ENCODE measurements at places on chromosomes 12 and 14.

GRCh38 chr14:80378084-80378690, 166.9 kb upstream of the DIO2 start:
- no peak for DNase-seq

GRCh38 chr14:94707494-94707893, 62.4 kb downstream of the GSC start:
- DNase-seq, result no peak

DNA sequence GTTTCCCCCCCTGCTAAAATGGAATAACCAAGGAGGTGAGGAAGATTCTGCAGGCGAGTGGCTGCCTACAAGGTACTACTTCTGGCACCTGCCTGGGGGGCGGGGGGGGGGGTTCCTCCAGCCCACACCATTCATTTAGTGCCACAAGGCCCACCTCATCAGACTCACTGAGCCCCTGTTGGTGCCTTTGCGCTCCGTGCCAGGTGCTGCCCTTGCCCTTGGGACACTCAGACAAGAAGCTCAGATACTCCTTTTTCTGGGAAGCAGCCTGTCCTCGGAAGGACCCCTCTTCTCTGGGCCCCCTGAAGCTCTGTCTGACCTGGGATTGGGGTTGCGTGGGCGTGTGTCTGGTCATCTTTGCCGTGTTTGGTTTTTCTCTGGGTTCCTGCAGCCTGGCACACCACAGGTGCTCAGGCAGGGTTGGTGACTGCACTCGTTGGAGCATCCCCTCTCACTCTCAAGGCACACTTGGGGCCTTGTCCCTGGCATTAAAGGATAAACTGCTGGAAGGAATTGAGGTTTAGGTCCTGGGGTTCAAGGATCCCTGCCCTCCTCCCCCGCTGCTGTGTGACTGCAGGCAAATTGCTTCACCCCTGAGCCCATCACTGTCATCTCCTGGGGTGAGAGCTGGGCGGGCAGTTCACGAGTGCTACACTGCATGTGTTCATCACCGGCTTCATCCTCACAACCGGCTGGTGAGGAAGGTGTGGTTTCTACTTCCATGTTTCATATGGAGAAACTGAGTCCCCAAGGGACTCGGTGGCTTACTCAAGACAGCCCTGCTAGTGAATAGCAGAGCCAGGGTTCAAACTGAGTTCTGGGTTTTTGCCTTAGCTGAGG, 16.9 kb downstream of the FAM222A start:
- DNase-seq, result no peak

- no peak for DNase-seq
These were observed 597 bp downstream of the SOAT2 start for GRCh38 chr12:53103860-53104305.

GRCh38 chr12:57027011-57027804, 10.9 kb upstream of the TAC3 start:
- peak; percentile 25 for DNase-seq

DNA sequence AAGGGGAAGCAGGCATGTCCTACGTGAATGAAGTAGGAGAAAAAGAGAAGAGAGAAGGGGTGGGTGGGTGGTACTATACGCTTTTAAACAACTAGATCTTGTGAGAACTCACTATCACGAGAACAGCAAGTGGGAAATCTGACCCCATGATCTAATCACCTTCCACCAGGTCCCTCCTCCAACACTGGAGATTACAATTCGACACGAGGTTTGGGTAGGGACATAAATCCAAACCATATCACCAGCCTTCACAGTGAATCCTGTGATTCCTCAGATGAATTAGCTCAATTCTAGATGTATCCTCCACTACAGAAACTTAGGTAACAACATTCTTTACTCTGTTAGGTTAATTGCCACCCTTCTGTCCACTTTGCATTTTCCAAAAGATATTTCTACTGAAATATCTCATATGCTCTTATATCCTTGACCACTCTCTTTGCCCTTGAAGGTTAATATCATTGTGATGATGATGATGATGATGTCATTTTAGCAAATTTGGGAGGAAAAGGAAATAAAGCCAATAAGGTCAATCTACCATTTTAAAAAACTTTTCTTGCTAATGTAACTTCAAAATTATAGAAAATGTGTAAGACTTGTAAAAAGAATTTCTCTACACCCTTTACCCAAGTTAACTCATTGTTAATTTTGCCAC, 23.2 kb upstream of the CCNT1 start:
- no peak for DNase-seq

GRCh38 chr12:63068857-63069442, 82.1 kb downstream of the AVPR1A start:
- no peak for DNase-seq

DNA sequence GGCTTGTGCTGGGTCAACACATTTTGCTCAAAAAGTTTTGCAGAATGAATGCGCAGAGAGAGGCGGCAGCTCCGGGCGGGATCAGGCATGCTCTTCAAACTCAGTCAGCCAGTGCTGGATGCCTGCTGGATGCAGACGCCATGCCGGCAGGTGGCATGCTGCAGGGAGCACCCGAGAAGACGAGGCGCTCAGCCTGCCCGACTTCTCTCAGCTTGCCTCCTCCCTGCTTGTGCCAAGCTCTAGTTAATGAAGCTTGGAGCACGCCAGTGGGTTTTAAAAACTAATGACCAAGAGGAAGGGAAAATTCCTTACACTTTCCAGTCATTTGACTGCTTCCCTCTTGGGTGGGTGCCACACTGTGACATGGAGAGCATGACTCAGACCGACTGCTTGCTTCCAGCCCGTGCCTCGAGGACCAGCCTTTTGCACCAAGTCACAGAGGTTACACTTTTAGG, 39.8 kb downstream of the SLC24A4 start:
- DNase-seq, result no peak

DNA sequence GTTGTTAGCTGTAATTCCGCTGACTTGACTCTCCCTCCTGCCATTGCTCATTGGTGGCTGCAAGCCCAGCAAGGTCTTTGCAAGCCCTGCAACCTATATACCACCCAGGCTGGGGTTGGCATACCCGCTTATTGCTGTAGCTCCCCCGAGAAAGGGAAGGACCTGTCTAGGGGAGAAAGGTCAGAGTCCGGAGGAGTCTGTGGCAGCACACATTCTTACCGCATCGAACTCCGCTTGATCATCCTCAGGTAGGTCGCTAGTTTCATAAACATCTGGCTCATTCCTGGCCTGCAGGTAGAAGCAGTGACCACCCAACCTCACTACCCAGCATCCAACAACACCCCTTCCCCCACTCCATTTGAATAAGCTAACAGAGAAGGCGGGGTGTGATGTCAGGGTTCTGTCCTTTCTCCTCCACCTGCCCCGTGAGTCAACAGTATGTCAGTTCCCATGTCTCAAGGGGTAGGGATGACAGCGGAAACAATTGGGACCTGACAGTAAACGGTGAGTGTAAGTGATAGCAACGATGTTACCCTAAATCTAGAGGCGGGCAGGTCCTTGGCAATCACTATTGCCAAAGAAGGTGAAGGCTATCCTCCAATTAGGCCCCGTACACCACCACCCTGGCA, 1.1 kb downstream of the DCTN2 start:
- DNase-seq, result peak; percentile 40

DNA sequence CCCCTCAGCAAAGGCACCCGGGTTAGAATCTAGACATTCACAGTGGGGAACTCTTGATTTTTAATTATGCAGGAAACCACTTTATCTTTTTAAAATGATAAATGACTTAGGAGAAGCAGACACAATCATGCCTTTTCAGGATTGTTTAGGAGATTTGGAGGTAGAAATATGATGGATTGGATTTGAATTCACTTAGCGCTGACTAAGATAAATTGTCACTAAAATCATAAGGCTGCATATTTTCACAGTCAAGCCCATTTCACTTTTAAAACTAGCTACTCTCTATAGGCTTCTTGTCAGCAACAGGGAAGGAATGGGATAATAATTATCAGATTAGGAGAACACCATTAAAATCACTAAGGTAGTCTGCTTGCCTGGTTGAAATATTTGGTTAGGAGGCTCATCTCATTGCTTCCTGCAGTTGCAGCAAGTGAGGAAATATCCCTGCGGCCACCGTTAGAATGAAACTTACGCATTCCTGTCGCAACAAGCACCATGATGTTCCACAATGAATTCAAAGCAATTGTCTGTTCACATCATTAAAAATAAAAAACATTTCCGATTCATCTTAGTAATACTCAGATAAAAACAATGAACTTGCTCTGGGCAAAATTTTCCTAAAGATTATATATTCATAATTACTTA, 31.9 kb downstream of the DACT1 start:
- DNase-seq, result no peak

DNA sequence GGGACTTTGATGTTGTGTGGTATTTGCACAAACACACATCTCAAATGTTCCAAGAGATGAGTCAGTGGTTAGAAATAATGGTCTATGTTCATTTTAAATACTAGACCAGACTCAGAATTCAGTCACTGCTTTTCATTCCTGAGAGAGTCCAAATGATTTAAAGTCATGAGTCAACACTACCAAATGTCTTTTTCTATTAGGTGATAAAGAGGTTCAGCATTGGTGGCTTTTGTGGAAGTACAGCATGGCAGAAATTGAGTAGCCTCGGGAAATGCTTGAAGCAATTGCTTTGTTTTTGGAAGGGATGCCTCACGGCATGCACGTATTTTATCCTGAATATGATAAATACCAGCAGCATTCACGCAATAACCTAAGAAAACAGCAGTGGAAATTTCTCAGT, 115.7 kb downstream of the DIO2 start:
- DNase-seq, result no peak

DNA sequence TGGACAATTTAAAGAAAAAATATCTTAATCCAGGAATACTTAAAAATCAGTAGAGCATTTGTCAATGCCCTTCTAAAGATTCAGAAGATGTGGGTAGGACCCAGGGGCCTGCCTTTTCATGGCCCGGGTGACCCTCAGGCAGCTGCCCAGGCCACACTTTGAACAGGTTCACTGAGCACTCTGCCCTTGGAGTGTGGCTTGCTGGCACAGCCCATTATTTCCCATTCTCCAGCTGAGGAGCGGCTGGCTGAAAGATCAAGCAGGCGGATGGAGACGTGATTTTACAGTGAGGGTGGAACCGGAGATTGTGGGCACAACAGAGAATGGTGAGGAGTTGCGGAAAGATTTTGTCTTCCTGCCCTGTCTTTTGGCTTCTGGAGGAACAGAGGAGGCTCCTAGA, 7.1 kb upstream of the PRPH start:
- DNase-seq, result no peak

- DNase-seq, result no peak
These were observed 199.8 kb upstream of the NAV3 start for GRCh38 chr12:77630790-77631445.

DNA sequence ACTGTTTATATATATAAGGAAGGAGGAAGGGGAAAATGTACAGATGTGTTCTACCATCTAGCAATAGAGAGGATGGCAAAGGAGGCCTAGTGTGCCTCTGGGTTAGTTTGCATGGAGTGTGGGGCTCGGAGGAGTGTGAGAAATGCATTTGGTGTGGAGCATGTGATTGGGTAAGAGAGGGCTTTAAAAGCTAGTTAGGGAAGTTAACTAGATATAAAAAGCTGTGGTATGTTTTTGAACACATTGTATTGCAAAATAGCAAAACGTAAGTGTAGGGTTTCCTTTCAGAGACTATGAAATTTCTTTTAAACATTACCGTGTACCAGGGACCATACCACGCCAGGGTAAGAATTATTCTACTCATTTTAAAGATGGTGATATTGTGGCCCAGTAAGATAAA, 53.3 kb upstream of the STXBP6 start:
- DNase-seq, result no peak

- no peak for DNase-seq
These were observed 11.9 kb upstream of the CCND2 start for GRCh38 chr12:4261655-4262054.

DNA sequence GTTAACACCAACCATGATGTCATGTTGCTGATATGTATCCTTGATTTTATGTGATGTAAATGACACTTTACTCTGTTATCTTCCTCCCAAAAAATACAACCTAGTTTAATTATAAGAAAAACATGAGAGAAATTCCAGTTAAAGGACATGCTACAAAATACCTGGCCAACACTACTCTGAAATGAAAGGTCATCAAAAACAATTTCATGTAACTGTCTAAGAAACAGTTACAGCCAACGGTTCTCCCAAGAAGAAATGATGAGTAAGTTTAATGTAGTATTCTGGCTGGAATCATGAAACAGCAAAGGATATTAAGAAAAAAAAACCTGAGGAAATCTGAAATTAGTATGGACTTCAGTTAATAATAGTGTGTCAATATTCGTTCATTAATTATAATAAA, 653.3 kb upstream of the FOXG1 start:
- DNase-seq, result no peak

GRCh38 chr14:64870160-64870559, 9.5 kb downstream of the SPTB start:
- no peak for DNase-seq

- DNase-seq, result no peak
These were observed 61.0 kb downstream of the SUSD6 start for GRCh38 chr14:69672356-69672755.

DNA sequence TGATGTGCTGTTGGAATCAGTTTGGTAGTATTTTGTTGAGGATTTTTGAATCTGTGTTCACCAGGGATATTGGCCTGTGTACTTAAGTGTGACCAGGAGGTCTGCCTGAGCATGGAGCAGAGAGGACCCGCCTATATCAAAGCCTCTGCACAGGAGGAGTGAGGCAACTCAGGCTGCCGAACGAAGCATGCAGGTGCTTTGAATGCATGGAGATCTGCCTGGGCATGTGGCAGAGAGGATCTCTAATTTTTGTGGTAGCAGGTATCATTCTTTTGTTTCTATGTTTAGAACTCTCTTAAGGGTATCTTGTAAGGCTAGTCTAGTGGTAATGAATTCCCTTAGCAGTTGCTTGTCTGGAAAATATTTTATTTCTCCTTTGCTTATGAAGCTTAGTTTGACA, 26.9 kb downstream of the RAB3IP start:
- no peak for DNase-seq

- DNase-seq, result no peak
These were observed 2.9 kb downstream of the NOVA1 start for GRCh38 chr14:26594756-26595545.

DNA sequence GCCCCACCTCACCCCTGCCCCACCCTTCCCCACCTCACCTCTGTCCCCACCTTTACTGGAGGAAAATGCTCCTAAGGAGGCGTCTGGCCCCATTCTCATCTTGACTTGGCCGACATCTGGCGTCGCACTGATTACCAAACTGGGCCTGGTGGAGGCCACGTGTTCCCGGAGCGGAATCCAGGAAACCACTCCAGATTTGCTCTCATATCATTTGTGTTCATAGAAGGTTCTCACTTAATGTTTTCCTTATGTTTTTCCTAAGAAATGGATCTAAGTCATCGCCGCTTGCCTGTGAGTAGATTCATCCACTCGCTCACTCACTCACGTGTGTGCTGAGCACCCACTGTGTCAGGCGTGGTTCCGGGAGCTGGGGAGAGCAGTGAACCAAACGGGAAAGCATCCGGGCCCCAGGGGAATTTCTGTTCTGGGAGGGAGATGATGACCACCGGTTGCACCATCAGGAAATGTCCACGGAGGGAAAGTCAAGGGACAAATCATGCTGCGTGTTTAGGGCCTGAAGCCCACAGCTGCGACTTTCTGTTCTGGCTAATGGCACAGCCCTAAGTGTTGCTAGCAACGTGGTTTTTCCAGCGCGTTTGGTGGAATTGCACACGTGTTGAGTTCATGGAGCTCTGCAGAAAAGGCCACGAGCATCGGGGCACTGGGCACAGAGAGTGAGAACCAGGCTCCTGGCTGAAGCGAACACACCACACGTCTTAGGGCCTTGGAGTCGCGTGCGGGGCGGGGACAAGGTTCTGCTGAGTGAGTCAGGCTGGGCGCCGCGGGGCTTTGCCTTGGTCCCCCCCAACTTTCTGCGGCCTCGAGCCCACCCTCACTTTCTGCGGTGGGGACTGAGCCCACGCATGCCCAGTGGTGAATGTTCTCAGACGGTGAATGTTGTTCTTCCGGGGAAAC, 57.7 kb downstream of the ADGRD1 start:
- no peak for DNase-seq

Data from activated CD4-positive, alpha-beta T cell treated with anti-CD3 and anti-CD28 coated beads for 48 hours (primary cell).